Foreskin fibroblast (primary cell): ENCODE measurements at places on chromosomes 13 and 19.

GRCh38 chr13:80164462-80164861 lies 176.5 kb downstream of the SPRY2 start:
- no peak for DNase-seq

DNA sequence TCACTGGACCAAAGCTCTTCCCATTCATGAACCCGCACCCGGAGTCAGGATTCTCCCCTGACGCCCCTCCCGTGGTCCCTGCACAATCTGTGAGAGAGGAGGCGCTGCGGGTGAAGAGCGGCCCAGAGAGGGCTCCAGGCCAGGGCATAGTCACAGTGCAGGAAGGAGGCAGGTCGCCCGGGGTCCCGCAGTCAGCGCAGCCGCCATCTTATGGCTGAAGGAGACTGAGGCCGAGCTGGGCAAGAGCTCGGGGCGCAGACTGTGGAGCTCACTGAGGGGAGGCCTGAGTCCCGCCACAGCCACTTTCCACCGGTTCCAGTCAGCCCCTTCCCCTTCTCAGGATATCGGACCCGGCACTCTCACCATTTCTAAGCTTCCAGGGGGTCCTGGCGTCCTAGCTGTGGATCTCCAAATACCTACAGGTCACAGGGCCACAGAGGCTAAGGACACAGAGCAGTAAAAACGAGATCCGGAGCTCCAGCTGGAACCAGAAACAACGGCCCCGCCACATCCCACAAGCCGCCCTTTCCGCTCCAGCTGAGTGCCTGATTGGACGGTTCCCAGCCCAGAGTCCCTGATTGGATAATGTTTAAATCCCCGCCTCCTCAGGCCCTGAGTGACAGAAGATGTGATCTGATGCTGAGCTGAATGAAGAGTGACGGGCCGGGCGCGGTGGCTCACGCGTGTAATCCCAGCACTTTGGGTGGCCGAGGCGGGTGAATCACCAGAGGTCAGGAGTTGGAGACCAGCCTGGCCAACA lies at the start of gene ZNF99:
TSS of gene ZNF99 (minus strand) at position 501 of the 760 bp plus-strand sequence. CDS start at position 366, 135 bp downstream.
- DNase-seq, result no peak

DNA sequence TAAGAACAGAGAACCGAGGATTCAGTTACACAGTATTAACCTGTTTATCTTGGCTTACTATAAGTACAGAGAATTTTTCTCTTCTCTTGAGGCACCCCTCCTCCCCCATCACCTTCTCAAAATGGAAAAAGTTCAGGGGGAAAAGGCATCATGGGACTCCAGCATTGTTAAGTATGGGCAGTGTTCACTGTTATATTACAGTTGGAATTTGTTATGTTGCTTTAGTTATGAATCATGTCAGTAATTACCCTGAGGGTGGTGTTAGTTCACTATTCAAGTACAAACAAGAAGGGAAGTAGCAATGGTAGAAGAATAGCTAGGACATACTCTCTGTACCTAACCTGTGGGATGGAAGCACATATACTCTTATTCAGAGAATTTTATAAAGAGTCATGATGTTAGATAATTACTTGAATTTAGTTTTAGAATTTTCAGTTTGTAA lies 12.0 kb downstream of the LPAR6 start:
- DNase-seq, result peak; percentile 72

GRCh38 chr13:38382946-38383345 lies 33.3 kb downstream of the UFM1 start:
- DNase-seq, result no peak

GRCh38 chr19:10228920-10229319 lies 2.2 kb downstream of the S1PR2 start:
- DNase-seq, result no peak

DNA sequence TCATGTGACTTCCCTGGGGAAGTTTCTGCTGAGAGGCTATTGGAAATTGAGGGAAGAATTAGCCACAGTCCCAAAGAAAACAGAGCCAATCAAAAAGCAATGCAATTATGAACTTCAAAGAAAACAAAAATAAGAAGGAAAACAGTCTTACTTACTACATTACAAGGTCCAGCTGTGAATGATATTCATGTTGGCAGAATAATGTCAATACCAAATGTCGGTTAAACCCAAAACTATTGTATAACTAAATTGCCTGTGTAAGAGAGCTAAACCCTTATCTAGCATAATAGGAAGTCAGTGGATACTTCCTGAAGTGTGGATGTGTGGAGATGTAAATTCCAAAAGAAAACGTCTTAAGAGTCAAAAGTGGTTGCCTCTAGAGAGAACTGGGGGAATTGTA lies 12.4 kb downstream of the KL start:
- no peak for DNase-seq

DNA sequence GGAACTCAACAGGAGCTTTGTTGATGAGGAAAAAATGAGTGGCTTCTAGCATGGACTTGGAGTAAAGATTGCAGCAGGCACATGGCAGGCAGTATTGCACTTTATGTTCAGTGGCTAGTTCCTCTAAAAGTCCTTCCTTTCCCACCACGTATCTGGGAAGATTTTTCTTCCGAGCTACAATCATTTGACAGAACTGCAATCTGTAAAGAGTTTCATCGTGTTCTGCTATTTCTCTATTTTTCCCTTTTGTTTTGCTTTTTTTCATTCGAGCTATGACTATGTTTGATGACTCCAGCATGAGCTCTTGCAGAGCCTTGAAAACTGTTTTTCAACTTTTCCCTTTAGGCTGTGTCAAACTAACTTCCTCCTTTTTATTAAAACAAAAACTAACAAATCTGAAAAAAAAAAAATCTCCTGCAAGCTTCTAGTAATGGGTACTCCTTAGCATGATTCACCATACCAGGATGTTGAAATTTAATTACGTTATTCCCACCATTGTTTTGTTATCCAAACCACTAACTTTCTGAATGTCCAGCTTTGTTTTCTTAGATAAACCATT lies 12.3 kb downstream of the CLDN10 start:
- DNase-seq, result peak; percentile 58

GRCh38 chr19:12092956-12093355 lies 28.4 kb downstream of the ZNF844 start:
- DNase-seq, result peak; percentile 1

DNA sequence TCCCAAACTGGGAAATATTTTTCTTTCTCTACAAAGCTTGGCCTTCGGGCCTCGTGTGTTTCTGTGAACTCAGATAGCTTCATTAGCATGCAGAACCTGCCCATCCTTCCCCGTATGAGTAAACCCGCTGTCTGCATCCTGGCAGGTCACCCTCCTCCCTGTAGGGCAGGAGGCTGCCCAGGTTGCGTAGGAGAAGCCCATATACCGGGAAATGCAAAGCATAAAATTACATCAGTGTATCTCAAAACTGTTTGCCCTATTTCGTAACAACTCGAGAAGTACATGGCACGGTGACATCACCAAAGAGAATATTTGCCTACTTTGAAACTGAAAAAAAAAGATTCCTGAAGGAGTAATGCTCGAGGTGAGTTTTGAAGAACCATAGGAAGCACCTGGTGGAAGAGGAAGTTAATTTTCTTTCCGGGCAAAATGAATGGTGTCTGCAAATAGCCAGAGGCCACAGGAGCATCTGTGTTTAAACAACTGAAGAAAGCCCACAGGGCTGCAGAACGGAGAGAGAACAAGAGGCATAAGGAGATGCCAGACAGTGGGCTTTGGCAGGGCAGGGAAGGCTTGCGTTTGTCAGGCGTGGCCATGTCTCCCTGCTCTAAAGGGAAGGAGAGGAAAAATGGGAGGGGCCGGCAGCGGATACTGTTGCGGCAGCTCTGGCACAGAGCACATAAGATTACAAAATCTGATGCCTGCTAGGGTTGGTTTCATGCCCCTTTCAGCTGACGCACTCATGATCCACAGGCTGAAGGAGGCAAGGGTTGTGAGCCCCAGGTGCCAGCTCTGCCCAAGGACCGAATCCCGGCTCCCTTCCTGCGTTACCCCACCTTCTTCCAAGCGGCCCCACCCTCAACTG lies 81.4 kb downstream of the IRS2 start:
- DNase-seq, result no peak

- DNase-seq, result peak; percentile 28
Observed at GRCh38 chr13:42656161-42656560, 82.2 kb downstream of the TNFSF11 start.

DNA sequence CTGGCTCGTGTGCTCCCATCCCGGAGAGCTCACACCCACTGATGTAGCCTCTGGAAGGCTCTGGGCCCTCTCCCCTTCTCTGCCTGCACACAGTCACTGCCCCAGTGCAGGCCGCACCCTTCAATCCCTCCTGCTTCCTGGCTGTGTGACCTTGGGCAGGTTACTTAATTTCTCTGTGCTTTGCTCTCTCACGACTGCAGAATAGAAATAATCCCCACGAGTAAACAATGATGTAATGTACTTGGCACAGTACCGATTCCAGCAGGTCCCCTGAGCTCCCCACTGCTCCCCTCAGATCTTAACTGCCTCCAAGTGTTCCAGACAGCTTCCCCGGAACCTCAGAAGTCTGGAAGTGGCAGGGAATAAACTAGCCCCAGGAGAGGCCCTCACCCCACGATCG lies 16.1 kb downstream of the LIG1 start:
- DNase-seq, result no peak

- DNase-seq, result peak; percentile 16
Observed at GRCh38 chr19:53172889-53173288, 14.0 kb upstream of the ZNF347 start.
